ENCODE measurements at places on chromosomes 7 and 10. TPM values are rescaled to one million over a fixed set of nuclear protein-coding genes. Genes with fewer than 3 reads are reported as not detected.

The OR2A25 gene
- total RNA-seq, result not detected

GRCh38 chr10:95819620-95820329 lies 63.8 kb downstream of the ENTPD1 start:
- no peak for DNase-seq

- DNase-seq, result no peak
These were observed 137.4 kb upstream of the KCNMA1 start for GRCh38 chr10:77774940-77775391.

DNA sequence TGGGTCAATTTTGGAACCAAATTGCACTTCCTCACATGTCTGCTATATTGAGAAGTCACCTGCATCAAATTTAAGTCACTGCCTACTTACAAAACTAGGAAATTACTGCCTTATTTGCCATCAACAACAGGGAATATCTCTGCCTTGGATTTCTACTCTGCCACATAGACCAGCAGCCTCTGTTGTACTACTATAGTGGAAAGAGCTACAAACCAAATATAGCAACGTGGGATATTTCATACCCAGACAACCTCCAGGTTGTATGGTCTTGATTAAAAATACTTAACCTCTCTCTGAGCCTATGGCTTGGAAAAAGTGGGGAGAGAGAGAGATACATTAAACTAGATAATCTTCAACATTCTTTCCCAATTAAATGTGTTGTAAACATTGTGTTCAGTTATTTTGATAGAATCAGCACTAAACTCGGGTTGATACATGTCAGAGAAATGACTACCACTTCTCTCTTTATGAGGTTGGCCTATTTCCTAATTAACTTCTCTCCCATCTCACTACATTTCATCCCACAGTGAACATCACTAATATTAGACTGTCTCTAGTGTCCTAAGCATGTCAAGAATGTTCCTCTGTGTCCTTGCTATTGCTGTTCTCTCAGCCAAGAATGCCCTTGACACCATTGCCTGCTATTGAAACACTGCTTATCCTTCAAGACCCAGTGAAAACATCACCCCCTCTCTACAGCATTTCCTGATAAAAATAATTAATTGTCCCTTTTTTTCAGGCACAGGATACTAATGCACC lies 421.2 kb downstream of the IPMK start:
- DNase-seq, result no peak

DNA sequence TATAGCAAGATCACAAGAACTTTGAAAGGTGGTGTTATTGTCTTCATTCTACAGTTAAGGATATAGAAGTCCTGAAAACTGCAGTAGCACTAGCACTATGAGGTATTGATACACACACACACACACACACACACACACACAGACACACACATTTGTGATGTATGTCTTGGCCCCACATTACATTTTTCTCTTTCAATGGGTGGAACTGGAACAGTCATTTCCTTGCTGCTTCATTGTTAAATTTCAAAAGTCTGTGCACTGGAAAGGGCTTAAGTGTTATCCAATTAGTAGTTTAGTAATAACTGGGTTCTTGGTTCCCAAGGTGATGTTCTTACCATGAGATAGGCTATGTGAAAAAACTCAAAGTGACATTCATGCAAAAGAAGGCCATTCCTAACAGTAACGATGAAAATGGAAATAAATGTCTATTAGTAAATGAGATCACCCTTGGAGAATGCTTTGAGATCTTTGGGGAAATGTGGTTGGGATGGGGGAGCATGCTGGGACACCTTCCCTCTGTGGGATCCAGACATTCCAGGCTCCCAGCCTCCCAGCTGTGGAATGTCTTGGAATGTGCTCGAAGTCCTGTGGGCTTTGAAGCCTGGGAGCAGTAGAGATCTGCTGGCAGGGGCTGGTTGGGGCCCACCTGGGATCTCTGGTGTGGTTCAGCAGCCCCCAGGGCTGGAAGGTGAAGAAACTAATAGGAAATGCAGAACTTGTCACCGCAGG lies 37.4 kb upstream of the CALD1 start:
- DNase-seq, result no peak

The ANKRD61 gene
- under 0.01 TPM for total RNA-seq

DNA sequence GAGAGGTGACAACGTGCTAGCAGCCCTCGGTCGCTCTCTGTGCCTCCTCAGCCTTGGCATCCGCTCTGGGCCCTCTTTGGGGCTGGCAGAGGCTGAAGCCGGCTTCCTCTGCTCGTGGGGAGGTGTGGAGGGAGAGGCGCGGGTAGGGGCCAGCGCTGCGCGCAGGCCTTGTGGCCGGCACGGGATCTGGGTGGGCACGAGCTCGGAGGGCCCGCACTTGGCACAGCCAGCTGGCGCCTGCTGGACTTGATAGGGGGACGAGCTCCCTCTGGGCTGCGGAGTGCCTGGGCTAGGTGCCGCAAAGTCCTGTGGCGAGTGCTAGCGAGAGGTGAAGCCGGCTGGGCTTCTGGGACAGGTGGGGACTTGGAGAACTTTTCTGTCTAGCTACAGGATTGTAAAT lies 170.7 kb downstream of the EXOC4 start:
- DNase-seq, result no peak

GRCh38 chr10:126234630-126235029 lies 153.6 kb downstream of the ADAM12 start:
- DNase-seq, result no peak

DNA sequence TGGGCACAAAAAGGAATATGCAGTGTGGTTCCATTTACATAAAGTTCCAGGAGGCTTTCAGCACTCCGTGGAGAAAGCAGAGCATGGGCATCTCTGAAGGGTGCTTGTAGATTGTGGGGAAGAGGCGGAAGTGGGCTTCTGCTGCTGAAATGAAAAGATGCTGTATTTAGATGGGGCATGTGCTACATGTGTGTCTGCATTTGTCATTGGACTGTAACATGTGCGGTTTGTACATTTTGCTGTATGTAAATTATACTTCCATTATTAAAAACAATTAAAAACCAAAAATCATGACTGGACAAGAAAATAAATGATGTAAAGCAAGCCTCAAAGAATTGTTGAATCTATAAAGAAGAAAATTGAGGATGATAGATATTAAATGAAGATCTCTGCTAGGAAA lies 334.0 kb downstream of the WDR37 start:
- no peak for DNase-seq

The PDK4 gene
- 0.81 TPM for total RNA-seq

DNA sequence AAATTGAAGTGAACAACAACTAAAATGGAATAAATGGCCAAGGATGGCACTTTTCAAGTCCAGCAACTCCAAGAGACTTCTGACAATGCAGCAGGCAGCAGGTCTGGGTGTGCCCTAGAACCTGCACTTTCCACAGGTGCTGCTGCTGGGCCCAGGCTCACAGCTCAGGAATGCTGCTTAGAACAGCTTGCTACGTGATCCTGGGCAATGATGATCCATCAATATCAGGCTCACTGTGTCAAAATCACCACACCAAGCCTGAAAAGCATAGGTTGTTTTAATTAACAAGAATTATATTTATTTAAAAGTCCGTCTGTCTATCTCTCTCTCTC lies 148.4 kb downstream of the TNS3 start:
- DNase-seq, result no peak

DNA sequence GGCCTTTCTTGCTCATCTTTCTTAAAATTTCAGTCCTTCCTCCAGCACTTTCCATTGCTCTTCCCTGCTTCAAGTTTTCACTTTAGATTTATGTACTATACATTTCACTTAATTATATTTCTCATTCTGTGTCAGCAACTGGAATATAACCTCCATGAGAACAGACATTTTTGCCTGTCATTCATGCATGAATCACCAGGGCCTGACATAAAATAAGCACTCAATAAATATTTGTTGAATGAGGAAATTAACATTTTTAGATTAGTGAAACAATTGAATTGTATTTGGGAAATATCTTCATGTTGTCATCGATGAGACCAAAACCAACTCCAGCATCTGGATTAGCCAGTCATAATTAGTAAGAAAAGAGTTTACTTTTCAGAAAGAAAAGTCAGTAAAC lies 6.1 kb downstream of the SAMD9L start:
- DNase-seq, result no peak

The ABLIM1 gene
- total RNA-seq, result 52.5 TPM

The HOXA5 gene
- 30.4 TPM for total RNA-seq

The AMZ1 gene
- 2.4 TPM for total RNA-seq

The CLRN3 gene
- not detected for total RNA-seq

GRCh38 chr10:130432850-130433249 lies 296.7 kb downstream of the GLRX3 start:
- no peak for DNase-seq

The IGFBP3 gene
- 0.27 TPM for total RNA-seq

- no peak for DNase-seq
These were observed 35.5 kb downstream of the MDFIC start for GRCh38 chr7:114957444-114957843.

- DNase-seq, result no peak
These were observed 73.2 kb downstream of the PPP1R9A start for GRCh38 chr7:94980418-94981142.

- no peak for DNase-seq
These were observed 188.6 kb downstream of the ELFN1 start for GRCh38 chr7:1858435-1859265.

The PLA2G12B gene
- total RNA-seq, result not detected

DNA sequence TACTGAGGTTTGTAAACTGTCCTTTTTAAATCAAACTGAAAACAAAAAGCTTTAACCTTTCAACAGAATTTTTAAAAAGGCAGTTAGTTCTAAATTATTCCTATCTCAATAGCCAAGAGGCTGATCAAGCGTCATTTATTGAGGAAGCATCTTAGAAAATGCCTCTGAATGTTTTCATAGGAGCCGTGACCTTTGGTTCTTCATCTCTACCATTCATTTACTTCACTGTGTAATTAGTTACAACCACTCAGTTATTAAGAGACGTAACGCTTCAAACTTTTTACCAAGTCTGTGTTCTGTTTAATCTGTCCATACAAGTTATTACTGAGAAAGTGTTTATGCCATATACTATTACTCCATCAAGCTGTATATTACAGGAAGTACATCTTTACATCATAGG lies 107.4 kb upstream of the KMT2E start:
- no peak for DNase-seq

DNA sequence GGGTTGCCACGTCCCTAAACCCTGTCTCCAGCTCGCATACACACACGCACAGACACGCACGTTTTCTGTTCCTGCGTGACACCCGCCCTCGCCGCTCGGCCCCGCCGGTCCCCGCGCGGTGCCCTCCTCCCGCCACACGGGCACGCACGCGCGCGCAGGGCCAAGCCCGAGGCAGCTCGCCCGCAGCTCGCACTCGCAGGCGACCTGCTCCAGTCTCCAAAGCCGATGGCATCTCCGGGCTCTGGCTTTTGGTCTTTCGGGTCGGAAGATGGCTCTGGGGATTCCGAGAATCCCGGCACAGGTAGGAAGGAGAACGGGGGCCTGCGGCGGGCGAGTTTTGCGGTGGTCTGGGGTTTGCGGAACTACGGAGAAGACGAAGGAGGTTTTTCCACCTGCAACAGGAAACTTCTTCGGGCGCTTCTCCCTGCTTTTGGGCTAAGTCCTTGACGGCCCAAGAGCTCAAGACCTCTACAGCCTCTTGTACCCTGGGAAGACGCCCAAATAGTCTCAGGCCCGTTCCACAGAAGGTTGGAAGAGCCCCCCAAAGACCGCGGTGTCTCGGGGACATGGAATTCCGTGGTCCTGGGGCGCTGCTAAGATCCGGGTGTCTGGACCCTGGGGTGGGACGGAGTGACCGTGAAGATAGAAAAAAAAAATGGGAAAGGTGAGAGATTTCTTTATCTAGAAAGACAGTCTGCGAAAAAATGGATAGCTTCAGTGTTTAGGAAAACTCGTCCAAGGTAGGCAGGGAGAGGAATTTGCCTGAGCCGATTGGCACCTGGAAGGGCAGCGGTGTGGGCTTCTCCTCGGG lies at the start of gene GAD2:
TSS of gene GAD2 (plus strand) at position 190 of the 811 bp plus-strand sequence. CDS start at position 226, 36 bp downstream.
- no peak for DNase-seq

The GPR37 gene
- under 0.01 TPM for total RNA-seq

DNA sequence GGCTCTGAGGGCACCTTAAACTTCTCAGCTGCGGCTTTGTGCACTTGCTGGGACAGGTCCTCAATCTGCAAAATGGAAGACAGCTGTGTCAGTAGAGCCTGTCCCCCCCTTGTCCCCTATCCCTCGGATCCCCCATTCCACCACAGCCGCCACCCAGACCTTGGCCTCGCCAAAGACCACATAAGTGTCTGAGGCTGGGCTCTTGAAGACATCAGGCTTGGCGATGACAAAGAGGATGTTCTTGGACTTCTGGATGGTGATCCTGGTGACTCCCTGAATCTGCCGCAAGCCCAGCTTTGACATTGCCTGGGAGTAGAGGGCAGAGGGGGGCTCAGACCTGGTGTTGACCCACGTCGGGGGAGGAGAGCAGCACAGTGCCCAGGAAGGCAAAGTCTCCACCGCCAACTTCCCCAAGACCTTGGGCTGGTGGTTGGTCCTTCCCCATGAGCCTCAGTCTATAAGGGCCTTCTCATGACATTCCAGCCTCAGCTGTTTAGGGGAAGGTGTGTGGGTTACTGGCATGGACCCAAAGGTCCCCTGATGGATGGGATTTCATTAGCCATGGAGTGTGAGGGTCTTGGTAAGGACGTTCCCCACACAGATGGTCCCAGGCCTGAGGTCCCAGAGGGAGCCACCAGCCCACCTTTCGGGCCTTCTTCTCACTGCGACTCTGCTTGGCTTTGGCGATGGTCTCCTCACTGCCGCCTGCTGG lies 7.7 kb downstream of the NACAD start:
- DNase-seq, result no peak

The GSTO2 gene
- 5.7 TPM for total RNA-seq

The AKR1D1 gene
- not detected for total RNA-seq

The TCAF2 gene
- total RNA-seq, result 6.7 TPM

DNA sequence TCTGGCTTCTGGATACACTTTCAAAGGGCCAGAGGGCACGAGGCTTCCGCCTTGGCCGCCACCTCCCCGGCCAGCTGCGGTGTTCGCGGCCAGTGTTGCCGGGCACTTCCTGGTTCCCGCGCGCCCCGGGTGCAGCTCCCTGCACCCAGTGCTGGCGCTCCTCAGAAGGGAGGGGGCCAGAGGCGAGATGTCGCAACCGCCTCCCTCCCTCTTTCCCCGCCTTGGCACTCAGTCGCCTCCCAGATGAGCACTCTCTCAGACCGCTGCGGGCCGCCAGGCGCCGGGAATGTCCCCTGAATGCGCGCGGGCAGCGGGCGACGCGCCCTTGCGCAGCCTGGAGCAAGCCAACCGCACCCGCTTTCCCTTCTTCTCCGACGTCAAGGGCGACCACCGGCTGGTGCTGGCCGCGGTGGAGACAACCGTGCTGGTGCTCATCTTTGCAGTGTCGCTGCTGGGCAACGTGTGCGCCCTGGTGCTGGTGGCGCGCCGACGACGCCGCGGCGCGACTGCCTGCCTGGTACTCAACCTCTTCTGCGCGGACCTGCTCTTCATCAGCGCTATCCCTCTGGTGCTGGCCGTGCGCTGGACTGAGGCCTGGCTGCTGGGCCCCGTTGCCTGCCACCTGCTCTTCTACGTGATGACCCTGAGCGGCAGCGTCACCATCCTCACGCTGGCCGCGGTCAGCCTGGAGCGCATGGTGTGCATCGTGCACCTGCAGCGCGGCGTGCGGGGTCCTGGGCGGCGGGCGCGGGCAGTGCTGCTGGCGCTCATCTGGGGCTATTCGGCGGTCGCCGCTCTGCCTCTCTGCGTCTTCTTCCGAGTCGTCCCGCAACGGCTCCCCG lies at the start of gene FFAR4:
TSS of gene FFAR4 (plus strand) at position 231 of the 842 bp plus-strand sequence. CDS start at position 287, 56 bp downstream.
- no peak for DNase-seq
